Activated naive CD4-positive, alpha-beta T cell (primary cell): ENCODE measurements at places on chromosomes 6 and 20.
A peak's percentile ranks its signal among the peaks of the same experiment; 100 is the strongest.

DNA sequence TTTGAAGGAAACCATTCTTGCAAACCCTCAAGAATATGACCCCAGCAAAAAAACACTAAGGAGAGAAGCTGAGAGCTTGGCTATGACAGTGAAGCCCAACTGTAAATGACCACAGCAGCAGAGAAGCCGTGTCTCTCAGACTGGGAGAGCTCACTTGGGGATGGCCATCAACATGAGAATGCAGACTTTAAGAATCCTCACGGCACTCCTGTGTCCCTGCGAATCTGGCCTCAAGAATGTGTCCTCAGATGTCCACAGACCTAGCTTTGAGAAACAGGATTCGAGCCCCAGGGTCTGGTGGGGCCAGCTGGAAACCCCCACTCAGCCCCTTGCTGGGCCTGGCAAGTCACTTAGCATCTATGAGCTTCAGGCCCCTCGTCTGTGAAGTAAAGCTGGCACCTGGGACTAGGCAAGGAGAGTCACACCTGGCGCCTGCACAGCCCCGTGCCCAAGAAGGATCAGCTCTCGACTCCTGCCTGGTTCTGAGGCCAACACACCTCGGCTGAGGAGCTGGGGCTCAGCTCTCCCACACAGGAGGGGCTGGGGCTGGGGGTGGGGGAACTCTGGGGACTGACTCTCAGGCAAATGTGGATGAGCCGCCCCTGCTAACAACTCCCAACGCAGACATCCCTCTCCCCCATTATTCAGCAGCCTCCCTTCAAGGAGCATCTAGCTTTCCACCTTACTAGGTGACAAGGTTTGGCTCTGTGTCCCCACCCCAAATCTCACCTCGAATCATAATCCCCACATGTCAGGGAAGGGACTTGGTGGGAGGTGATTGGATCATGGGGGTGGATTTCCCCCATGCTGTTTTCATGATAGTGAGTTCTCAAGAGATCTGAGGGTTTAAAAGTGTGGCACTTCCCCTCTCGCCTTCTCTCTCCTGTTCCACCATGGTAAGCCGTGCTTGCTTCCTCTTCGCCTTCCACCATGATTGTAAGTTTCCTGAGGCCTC, 97.7 kb downstream of the GRM4 start:
- no peak for DNase-seq

- no peak for DNase-seq
Measured at GRCh38 chr20:6966721-6967120, 199.2 kb downstream of the BMP2 start.

DNA sequence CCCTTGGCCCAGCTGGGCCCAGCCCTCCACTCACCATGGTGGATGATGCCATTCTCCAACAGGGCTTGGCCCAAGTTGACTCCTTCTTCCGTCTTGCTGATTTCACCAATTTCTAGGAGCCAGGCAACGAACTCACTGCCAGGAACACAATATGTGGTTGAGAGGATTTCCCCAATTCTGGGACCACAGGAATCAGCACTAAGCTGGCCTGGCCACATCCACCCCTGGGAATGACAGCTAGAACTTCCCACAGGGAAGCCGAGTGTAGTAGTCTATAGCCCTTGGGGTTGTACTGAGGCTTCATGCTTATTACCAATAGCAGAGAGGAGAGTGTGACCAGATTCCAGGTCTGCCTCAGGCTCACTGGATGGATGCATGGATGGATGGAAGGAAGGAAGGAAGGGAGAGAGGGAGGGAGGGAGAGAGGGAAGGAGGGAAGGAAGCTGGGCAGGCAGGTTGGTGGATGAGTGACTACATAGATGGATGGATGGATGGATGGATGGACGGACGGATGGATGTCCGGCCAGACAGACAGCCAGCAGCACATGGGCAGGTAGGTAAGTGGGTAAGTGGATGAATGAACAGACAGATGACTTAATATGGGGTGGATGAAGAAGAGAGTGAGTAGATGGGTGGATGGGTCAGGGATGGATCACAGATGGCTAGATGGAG, 146.5 kb downstream of the PREX1 start:
- no peak for DNase-seq

GRCh38 chr6:40312213-40313015, 274.8 kb downstream of the LRFN2 start:
- no peak for DNase-seq

- no peak for DNase-seq
Measured at GRCh38 chr6:46290421-46291274, 119.9 kb upstream of the ENPP5 start.

- DNase-seq, result no peak
Measured at GRCh38 chr6:16135066-16135465, 6.2 kb downstream of the MYLIP start.

DNA sequence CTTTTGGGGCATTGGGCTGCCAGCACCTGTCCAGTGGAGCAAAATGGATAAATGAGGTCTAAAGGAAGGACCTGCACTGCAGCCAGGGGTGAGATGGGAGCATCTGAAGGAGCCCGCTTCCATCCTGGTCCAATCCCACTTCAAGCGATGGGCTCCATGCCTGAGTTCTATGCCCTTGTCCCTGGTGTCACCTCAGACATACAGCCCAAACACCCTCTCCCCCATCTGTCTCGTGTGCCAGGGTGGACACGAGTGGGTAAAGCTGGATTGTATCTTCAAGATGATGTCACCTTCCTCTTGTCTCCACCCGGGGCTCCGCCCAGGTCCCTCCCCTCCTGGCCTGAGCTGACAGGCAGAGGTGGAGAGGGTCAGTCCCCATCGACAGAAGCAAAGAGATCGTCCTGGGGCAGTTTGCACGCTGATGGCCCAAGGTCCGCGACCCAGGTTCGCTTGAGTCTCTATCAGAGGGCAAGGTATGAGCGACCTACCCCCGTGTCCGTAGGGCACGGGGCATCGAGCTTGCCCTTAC, 544 bp downstream of the SMIM29 start:
- no peak for DNase-seq

GRCh38 chr6:123042401-123042800, 46.4 kb downstream of the CLVS2 start:
- no peak for DNase-seq

- no peak for DNase-seq
Measured at GRCh38 chr6:36329798-36330291, 6.8 kb downstream of the BNIP5 start.

- DNase-seq, result no peak
Measured at GRCh38 chr6:44021589-44022295, 105.5 kb downstream of the MRPL14 start.

DNA sequence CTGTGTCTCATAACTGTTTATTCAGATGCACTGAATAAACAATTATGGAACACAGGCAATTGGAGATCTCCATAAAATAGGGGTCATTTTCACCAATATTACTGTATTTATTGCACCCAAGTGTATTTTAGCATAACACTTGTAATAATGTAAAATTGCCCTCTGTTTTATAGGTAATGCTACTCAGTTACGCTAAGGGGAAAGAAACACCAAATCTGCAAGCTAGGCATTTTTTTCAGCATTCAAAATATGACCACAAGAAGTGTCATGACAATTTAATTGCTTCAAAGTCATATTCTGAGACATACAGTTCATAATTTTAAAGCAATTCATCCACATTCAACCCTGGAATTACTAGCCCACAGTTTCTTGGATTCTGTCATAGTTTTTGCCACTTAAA, 643.2 kb upstream of the NOX3 start:
- DNase-seq, result no peak

DNA sequence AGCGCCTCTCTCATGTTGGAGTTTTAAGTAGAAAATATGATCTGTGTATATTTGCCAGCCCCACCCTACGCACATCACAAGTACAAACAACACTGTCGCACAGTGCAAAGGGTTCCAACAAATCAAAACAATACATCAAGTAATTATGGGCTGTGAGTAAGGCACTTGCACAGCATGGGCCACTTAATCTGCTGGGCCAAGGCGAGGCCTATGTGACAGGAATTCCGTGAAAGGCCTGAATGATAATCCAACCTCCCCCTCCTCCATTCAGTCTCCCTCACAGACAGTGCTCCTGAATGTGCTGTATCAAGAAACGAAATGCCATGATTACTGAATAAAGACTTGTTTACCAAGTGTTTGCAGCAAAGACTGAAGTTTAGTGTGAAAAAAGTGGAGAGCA, 130.1 kb upstream of the SLC2A12 start:
- no peak for DNase-seq

- no peak for DNase-seq
Measured at GRCh38 chr20:25042531-25043498, 15.1 kb downstream of the ACSS1 start.

- DNase-seq, result no peak
Measured at GRCh38 chr6:167644412-167645132, 182.1 kb upstream of the AFDN start.

DNA sequence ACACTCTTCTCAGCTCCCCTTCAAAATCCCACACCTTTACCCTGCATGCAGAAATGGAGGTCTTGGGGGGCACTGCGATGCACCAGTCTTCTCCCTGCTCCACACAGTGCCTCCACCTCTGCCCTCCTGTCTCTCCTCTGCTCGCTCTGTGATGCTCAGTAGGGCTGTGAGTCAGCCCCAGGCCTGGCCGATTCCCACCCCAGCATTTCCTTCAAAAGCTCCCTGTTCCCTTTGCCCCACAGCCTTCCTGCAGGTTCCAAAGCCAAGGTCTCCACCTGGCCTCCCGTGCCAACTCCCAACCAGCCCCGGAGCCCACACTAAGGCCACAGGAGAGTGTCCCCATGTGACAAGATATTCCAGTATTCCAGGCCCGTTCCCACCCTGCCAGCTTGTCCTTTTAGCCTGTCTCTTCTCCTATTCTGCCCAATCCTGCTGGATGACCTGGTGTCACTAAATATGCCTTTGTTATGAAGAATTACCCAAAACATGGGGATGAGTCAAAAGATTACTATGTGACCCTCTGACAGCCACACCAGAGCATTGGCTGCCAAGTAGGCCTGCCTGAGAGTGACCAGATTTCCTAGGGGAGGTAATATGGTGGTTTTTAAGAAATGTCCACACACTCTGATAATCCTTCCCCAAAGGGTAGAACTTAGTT, 118.9 kb upstream of the NXT1 start:
- DNase-seq, result no peak

DNA sequence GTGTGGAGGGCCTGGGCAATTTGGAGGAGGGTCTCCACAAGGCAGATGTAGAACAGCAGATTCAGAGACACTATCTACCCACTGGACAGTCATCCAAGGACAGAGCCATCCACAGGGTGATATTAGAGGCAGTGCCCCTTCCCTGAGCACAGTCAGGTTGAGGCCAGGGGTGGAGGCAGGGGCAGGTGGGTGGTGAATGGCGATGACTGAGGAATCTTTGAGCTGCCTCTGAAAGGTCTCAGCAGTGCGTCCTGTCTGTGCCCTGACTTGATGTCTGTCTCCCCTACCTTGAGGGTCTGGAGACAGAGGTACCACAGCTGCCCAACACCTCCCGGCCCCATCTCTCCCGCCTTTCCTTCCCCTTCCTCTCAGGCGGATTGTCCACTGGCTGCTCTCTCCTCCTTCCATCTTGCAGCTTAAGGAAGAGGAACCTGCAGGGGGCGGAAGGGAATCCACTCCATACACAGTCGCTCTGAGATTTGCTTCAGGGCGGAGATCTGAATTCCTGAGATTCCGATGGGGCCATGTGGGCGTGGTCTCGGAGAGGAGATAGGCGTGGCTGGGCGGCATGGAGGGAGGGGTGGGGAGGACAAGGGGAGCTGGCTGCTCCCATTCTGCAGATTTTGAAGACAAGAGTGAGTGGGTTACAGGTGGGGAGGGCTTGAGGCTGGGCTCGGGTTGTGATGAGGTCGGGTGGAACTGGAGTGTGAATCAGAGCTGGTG, 1.7 kb downstream of the MUCL3 start:
- no peak for DNase-seq

- DNase-seq, result no peak
Measured at GRCh38 chr20:54366669-54367344, 108.6 kb upstream of the DOK5 start.

GRCh38 chr20:37406010-37406998, 60.4 kb downstream of the SRC start:
- no peak for DNase-seq

GRCh38 chr20:7806831-7807230, 133.4 kb downstream of the HAO1 start:
- no peak for DNase-seq

DNA sequence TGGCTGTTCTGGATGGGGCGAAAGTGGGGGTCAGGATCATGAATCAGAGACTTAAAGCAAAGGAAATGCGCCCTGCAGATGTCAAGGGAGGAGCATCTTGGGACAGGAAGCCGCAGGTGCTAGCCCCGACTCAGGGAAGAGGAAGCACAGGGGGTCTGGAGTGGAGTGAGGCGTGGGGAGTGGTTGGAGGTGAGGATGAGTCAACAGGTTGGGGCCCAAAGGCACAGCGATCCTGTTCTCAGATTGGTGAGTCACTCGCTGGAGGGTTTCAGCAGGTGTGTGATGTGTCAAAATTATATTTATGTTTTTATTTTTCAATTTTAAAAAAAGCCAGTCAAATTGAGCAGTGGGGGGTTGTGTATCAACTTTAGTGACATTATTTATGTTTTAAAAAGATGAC, 19.0 kb downstream of the PACSIN1 start:
- DNase-seq, result peak; percentile 14

GRCh38 chr20:47501116-47501481, 588 bp upstream of the NCOA3 start:
- DNase-seq, result no peak

GRCh38 chr20:9401371-9401770, 113.0 kb upstream of the LAMP5 start:
- DNase-seq, result no peak

DNA sequence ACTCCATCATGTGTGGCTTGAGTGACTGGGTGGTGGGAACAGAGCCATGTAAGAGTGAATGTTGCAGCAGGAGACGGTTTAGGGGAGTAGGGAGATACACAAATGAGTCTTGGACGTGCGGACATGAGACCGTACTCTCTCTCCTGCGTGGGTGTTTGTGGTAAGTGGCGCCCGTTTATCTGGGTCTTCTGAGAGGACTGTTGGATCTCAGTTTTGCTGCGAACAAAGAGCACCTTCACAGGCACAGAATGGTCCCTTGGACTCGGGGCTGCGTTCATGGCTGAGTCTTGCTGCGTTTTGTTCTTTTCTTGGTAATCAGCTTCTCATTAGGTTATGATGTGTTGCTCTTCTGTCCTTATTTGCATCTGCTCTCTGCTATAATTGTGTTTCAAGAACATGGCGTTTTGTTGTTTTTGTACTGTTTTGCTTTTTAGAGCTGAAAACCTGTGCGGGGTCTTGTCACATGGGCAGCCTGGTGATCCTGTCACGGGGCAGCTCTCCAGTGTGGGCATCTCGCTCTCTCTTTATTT, 28.5 kb downstream of the STK35 start:
- no peak for DNase-seq

DNA sequence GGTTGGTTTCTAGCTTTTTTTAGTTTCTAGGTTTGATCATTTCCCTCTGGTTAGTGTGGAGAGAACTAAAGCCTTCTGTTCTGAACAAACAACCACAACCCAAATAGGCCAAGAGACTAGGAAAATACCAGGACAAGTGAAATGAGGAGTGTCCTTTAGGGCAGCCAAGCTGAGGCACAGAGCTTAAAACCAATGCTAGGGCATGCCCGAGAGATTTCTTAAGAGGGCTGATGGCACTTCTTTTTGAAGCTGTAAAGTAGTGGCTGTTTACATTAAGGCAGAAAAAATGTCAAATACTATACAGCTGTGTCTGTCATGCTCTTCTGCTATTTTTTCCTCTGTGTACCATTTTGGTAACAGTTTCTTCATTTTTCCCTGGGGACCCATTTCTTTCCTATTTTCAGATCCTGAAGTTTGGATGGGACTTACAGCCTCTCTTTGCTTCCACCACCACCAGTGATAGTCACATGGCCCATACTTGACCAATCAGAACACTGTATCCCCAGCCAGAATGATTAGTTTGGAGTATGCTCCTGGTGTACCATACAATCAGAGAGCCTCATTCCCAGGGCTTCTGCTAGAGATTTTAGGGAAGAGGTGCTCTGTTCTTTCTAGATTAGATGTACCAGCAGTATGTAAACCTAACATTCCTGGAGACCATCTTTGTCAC, 154.4 kb downstream of the BMP2 start:
- no peak for DNase-seq
